ENCODE measurements at places on chromosomes 12 and 14.

GRCh38 chr12:68290126-68290525, 36.7 kb upstream of the IL22 start:
- DNase-seq, result peak; percentile 43

DNA sequence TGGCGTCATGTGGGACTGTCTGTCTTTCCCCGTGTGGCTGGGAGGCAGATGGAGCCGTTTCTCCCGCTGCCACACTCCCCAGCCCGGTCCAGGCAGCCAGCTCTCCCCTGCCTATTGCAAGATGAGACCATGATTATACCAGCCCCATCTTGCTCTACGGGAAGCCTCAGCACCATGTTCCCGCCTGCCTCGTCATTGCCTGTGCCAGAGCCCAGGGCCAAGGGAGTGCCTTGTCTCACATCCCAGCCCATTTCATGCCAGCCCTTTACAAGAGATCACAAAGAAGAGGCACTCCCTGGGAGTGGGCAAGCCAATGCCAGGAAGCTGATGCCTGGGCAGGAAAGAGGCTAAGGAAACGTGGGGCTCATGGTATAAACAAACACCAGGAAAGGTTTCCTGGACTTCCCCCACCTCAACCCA, 23.9 kb downstream of the GPR68 start:
- DNase-seq, result no peak

GRCh38 chr12:102510463-102510862, 30.1 kb upstream of the IGF1 start:
- DNase-seq, result no peak

DNA sequence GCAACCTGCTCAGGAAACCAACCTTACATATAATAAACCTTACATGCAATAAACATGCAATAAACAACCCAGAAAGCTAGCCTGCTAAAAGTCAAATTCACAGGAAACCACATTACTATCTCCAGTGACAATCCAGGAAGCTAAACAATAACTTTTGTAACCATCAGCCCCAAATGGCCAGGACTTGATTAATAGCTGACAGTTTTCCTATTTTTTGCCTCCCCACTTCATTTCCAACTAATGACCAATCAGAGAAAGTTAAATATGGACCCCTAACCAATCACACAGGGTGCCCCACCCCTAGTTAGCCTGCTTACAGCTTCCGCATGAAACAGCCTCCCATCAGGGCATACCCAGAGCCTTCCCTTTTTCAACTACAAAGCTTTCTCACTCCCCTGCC, 152.2 kb upstream of the LMNTD1 start:
- no peak for DNase-seq

- no peak for DNase-seq
Observed at GRCh38 chr12:109673379-109673778, 40.2 kb upstream of the FAM222A start.

DNA sequence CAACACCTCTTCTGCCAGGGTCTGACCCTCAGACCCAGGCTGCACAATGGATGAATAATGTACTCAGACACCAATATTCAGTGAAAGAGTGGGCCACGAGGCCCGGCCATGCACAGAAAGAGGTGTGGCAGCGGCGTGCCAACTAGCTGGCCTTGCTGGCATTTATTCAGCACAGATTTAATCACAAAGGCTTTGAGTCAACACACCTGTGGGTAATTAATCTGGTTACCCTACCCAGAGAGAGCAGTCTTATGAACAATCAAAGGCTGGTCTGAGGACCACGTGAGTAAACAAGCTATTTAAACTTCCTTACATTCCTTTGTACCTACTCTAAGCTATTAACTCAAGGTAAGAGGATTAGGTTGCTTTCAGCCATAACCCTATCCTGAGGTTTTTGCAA, 324.8 kb downstream of the C12orf50 start:
- no peak for DNase-seq

DNA sequence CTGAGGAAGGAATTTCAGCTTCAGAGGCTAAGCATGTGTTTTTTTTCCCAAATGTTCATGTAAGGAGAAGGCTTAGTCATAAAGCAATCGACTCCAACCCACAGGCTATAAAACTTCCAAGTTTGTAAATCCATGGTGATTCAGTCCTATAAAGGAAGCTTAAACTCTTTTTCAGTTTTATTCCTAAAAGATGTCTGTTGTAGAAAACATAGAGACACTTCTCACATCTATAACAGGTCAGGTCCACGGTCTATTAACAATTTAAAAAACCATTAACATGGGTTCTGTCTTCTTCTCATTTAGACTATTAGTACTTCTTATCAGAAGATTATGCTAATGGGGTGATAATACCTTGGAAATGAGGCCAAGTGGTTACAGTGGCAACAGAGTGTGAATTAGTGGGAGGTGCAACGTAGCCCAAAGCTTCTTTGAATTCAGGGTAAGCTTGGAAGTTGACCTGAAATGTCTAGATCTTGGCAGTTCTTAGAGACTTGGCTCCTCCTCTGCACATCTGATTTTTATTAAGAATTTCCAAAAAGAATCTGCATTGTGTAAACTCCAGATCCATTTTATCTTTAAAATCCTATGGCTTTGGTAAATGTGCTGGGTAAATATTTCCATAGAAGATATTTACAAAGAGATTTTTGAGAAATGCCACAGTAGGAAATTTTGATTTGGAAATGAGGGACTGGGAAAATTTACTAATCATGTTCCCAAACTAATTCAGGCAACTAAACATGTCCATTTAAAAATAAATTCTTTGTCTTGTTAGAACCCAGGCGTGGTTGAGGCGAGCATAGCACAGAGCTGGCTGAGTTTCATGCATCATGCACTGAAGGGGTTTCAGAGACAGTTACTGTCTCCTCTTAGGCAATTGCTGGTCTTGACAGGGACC, 86.4 kb downstream of the EML1 start:
- DNase-seq, result no peak

DNA sequence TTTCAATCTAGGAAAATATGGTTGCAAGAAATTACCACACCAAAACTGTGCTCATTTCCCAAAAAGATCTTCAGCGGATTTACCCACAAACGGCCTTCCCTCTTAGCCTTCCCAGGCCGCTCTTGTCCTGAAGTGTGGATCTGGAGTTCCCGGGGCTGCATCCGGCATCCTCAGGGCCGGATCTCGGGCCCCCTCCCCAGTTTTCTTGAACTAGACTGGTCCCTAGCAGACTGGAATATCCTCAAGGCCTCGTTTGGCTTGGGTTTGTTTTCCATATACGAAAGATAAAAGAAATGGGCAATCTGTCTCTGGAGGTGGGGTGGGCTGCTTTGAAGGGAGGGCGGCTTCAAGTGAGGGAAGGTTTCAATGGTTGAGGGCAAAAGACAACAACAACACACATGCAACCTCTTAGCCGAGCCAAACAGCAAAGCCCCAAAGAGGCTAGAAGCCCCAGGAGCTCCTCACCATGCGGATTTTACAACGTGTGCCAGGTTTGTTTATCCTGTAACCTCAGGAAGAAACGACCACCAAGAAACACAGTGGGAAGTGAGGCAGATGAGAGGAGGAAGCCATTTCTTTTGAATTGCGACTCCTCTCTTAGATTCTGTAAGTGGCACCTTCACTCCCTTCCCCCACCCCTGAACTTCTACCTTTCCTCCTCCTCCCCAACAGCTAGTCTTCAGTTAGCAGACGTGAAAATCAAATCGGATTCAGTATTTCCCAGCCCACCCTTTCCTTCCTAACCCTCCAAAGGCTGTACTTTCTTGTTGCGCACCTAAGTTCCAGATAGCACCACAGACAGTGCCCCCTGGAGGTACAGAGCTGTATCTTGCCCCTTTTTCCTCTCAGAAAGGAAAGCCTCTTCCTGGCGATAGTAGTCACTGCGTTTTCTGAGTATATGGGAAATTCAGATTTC, 2.6 kb downstream of the MYF6 start:
- no peak for DNase-seq

DNA sequence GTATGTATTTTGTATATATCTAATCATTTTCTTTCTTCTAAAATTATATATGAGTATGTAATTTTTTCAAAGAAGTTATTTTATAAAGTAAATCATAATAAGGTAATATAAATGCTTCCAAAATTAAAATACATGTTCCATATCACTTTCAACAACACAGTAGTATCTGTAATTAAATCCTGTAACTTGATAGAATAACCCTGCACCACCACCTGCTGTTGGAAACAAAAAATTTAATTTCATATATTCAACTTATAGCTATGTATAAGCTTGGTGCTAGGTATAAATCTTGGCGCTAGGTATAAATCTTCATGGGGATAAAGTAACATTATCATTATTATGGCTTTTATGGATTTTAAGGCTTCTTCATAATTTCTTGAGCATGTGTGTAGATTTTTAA, 149.7 kb upstream of the DCN start:
- no peak for DNase-seq

DNA sequence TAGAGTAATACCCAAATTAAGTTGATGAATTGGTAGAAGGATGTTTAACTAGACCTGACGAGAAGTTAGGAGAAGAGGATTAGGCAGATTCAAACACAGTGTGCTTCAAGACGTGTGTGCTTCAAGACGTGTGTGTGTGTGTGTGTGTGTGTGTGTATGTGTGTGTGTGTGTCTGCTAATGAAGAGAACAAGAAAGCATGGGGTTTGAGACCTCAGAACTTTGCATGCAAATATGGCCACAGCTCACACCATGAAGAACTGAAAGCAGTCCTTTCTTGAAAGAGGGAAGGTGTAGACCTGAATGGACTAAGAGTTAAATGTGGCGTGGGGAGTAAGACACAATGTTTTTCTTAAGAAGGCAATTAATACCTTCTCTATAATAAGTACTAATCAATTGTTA, 32.5 kb upstream of the SSPN start:
- no peak for DNase-seq

- no peak for DNase-seq
Observed at GRCh38 chr12:32131666-32132065, 25.0 kb downstream of the BICD1 start.
